SJCRH30 (cell line): ENCODE measurements at places on chromosomes 6 and 20. TPM values are rescaled to one million over a fixed set of nuclear protein-coding genes. Genes with fewer than 3 reads are reported as not detected.

Gene SPACA1
- not detected in 2 replicates for total RNA-seq

- no peak for DNase-seq
Measured at GRCh38 chr20:38049800-38050199, 16.3 kb downstream of the RPRD1B start.

DNA sequence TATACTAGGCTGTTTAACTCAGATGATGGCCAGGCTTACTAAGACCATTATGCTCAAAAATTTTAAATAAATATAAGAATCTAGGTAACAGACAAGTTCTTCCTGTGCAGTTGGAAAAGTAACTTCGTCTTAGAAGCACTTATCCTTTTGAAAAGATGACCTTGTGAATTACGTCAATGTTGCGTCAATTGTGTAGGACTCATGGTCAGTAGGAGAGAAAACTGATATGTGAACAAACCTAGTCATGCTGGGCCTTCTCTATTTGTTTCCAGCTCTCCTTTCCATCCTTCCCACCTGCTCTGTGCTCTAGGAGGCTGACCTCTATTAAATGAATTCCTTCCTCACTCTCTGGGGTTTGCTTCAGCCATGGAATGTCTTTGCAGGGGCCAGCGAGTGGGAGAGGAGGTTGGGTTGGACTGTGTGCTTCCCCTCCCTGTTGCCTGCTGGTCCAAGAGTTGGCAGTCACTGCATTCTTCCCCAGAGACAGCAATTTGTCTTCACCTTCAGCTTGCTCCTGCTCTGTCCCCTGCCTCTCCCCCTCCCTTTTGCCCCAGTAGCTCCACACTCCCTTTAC, 128.0 kb upstream of the TNFAIP3 start:
- DNase-seq, result no peak

- peak; percentile 47 for DNase-seq
Measured at GRCh38 chr6:81241126-81242041, 511.1 kb downstream of the TENT5A start.

- DNase-seq, result peak; percentile 72
Measured at GRCh38 chr20:44835661-44836221, 25.4 kb upstream of the RIMS4 start.

- DNase-seq, result no peak
Measured at GRCh38 chr6:136486357-136486756, 63.9 kb downstream of the MAP7 start.

DNA sequence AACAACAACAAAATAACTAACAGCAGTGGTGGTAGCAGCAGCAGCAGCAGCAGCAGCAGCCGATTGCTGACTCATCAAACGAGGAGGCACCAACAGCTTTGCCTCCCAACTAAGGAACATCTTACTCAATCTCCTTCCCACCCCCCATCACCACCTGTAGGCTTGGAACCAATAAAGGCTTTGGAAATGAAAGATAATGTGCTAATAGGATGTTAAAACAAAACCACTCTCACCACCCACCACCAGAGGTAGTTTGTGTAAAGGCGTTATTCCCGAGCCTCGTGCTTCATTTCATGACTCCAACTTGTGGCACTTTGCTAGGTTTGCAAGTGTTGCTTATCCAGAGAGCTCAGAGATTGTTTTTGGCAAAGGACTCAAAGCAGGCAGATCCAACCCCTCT, 346.5 kb downstream of the CD83 start:
- DNase-seq, result no peak

GRCh38 chr6:142845624-142846458, 99.1 kb downstream of the HIVEP2 start:
- peak; percentile 96 for DNase-seq

DNA sequence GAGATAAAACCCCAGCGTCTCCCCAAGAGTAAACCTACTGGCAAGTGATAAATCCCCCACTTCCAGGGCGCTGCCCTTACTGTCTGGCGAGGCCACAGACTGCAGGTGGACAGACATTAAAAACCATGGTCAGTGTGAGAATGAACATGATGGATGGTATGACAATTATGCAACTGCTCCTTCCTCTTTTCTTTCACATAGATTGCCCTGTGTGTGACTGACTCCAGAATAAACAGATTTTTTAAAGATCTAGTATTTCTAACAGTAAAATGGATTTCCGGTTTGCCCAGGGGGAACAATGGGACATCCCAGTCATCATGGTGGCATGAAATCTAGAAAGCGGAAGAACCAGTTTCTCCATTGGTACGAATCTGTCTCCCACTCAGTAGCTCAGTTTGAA, 153.7 kb downstream of the FOXC1 start:
- no peak for DNase-seq

GRCh38 chr6:166507809-166508564, 78.5 kb downstream of the RAMACL start:
- DNase-seq, result no peak
